Glomerular endothelial cell (primary cell): ENCODE measurements at places on chromosomes 7 and 10.

- DNase-seq = no peak
These were observed 135.9 kb downstream of the ARHGAP22 start for GRCh38 chr10:48468866-48469511.

DNA sequence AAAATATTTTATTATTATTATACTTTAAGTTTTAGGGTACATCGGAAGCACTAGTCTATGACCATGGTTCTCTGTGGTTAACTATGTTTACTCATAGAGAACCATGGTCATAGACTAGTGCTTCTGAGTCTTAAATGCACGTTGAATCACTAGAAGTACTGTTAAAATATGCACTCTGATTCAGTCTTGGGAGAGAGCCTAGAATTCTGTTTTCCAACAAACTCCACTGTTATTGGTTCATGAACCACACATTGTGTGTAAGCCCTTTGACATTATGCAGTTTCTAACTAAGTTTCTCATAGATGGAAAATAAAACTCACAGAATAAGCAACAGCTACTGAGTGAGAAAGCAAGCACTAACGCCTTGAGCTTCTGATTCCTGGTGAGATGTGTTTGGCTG, 1120.6 kb downstream of the SORCS1 start:
- no peak for DNase-seq

DNA sequence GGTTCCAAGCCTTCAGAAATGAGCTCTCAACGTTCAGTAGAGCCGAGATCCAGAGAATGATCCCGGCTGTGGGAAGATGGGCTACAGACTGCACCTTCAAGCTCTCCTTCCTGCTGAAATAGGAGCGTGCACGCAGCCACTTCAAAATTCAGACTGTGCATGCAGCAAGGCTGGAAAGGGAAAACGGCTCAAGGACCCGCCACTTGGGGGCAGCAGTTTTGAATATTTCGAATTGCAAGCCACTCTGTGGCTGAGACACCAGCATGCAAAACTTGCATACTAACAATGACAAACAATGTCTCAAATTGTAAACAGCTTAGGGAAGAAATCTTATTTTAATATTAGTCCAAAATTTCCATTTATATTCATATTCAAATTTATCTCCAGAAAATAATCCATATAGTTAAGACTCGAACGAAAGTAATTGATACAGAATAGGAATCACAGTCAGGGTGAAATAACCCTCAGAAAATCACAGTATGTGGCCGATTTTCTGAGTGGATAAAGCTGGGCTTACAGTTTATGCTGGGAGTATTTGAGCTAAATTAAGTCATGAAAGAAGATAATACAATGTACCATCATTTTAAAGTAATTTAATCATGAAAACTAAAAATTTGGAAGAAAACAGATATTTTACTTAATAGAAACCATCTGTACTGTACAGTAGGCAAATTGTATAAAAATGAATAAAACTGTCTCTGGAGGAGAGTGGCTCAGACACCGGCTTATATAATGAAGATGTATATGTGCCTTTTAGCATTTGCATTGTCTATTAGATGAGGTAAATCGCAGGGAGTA, 137.9 kb upstream of the MKI67 start:
- DNase-seq = no peak

GRCh38 chr10:34399013-34399412, 416.1 kb downstream of the PARD3 start:
- no peak for DNase-seq

GRCh38 chr7:85688712-85689111, 501.9 kb upstream of the SEMA3D start:
- no peak for DNase-seq

DNA sequence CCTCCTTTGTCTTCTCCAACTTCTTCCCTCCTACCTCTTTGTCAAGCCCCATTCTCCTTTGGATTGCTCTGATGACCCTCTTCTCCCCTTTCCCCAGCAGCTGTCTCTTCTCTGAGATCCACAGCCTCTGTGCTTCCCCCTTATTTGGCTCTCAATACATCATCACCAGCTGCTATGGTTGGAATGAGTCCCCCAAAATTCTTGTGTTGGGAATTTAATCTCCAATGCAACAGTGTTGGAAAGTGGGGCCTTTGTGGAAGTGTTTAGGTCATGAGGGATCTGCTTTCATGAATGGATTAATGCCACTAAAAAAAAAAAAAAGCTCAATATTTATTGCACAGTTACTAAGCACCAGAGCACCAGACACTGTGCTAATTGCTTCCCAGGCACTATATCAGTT, 39.2 kb upstream of the FRMD4A start:
- no peak for DNase-seq

GRCh38 chr7:95501261-95501832, 15.6 kb downstream of the ASB4 start:
- no peak for DNase-seq

DNA sequence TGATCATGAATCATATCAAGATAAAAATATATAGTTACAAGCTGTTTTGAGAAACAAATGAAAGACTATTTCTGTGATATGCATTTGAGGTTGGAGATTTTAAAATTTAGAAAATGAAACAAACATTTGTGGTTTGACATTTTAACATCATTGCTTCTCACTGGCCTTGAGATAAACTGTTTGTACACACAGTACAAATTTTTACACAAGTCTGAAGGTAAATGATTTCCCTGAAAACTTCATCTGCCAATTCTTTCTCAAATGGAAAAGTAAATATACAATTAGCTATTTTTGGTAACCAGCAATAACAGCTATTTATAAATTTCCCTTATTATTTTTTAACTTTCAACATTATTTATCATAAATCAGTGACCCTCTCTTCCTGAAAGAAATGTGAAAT, 38.6 kb downstream of the ZNF800 start:
- DNase-seq = no peak
